Non-pigmented ciliary epithelial cell (primary cell): ENCODE measurements at places on chromosomes 7 and 10.

GRCh38 chr10:124105594-124105993, 12.2 kb upstream of the CHST15 start:
- DNase-seq = no peak

DNA sequence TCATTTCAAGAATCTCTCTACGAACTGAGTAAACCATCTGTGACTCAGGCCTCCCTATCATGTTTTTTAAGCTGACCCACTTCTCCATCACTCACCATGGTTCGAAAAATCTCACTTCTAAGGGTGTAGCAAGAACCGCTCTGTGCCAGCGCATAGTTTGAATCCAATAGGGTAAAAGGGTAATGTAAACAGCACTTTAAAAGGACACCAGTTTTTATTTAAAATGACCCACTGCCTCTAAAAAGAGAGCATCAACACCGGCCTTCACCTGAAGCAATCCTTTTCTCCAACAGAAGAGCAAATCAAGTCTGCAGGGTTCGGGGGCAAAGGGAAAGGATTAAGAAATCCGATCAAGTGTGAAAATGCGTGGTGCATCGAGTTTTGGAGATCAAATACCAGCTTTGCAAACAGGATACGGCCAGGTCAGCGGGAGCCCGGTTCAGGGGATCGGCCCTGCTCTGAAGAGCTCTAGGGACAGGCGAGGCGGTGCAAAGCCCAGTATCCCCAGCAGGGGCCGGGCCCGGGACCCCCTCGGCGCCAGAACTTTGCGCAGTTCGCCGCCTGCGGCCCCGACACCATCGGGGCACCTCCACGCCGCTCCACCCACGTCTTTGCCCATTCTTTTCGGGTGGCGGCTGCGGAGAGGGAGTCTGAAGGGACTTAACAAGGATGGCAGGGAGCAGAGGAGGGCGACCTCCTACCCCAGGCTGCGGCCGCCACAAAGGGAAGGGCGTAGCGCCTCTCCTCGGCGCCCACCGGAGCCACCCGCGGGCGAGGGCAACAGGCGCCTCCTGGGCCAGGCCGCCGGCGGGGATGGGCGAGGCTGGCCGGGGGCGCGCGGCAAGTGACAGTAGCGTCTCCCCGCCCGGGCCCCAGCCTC, 842 bp downstream of the NMT2 start:
- no peak for DNase-seq

DNA sequence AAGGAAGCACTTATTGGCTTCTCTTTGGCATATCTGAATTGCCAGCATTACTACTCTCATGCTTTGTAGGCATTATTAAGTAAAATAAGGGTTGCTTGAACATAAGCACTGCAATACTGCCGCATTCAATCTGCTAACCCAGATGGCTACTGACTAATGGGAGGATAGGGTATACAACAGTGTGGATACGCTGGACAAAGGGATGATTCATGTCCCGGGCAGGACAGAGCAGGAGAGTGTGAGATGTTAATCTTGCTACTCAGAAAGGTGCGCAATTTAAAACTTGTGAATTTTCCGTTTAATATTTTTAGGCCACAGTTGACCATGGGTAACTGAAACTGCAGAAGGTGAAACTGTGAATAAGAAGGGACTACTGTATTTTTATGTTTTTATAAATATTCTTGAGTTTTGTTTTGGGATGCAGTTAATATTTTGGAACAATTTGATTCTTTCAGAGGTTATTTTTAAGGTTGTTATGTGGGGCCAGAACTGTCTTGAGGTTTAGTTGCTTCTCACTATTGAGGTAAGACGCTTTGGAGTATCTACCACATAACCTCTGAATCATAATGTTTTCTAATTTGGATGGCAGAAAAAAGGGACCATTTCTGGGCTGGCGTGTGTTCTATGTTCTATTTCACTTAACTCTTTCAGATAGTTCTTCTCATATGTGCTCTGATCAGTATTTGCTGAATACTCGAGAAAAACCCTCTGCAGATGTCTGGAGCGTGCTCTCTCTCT, 75.7 kb upstream of the SYPL1 start:
- DNase-seq = peak; percentile 15

DNA sequence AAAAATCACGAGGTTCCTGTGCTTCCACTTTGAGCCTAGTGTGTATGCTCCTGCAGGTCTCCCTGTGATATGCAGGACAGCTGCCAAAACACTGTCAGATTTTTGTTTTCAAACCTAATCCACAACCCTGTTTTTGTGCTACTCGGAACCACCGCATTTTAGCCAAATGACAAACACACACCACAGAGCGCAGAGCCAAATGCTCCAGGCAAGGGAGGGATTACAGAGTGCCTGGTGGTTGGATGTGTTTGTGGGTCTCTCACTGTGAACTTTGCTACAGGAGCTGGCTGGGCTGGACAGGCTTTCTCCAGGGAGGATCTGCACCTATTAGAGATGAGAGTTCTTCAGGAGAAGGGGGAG, 5.7 kb upstream of the RBM28 start:
- DNase-seq = no peak

DNA sequence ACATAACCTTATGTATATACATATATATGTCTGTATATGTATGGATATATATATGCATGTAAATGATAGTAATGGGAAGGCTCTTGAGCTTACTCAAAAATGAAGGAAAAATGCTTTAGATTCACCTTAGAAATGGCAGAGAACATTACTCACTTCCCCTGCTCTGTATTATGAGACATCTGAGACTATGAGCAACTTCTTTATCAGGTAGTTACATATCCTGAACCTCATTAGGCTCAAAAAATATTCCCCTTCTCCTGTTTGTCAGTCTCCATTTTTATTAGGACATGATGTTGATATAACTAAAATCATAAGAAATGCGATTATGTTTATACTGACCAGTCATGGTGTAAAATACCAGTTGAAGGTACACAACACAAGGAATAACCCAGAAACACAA, 800.1 kb upstream of the ZWINT start:
- DNase-seq = no peak

GRCh38 chr10:103542764-103543616, 49.5 kb downstream of the NEURL1 start:
- DNase-seq = no peak

GRCh38 chr7:91876391-91877133, 3.9 kb downstream of the MTERF1 start:
- DNase-seq = no peak

DNA sequence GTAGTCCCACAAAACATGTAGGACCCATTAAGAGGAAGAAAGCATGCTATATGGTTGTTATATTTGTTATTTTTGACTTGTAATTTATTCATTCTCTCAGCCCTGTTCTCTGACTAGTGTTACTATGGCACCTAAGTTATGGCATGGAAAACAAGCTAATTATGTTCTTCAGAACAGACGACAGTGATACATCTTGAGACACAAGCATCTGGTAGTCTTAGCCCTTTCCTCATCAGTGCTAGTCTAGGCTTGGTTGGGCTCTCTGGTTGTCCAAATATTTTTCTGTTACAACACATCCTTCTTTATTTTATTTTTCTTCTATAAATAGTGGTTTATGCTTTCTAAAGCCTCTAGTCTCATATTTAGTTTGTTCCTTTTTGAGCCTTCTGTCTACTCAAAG, 308.3 kb upstream of the KAT6B start:
- no peak for DNase-seq

DNA sequence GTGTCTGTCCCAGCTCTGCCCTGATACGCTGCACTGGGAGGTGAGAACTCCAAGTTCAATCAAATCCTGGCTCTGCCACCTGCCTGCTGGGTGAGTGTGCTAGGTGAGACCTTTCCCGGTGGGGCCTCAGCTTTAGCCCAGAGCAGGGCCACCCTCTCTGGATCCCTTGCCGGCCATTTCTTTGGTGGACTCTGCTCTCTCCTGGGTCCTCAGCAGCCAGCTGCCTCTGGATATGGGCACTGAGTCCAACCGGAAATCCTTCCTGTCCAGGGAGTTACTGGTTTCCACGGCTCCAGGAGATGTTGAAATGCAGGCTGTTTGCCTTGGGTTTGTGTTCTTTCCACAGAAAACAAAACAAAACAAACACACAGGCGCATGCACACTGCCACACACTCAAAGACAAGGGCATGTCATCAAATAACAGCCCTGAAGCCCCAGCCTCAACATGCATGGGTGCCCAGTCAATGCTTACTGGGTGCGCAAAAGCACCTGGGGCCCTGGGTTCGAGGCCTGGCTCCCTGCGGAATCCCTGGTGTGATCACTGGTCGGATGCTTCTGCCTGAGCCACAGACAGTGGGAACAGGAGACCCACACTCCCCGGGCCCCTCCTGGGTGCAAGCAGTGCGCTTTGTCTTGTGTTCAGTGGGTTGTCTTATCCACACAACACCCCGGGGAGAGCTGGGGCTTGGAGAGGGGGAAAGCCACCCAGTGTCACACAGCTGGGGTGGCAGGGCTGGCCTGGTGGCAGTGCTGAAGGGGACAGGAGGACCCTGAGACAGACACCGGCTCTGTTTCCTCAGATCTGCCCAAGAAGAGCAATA, 33.1 kb downstream of the PPIF start:
- DNase-seq = no peak

GRCh38 chr10:118870467-118871243, 115.9 kb upstream of the CACUL1 start:
- DNase-seq = peak; percentile 79

- DNase-seq = no peak
Observed at GRCh38 chr7:80224415-80224814, 89.8 kb downstream of the GNAI1 start.

DNA sequence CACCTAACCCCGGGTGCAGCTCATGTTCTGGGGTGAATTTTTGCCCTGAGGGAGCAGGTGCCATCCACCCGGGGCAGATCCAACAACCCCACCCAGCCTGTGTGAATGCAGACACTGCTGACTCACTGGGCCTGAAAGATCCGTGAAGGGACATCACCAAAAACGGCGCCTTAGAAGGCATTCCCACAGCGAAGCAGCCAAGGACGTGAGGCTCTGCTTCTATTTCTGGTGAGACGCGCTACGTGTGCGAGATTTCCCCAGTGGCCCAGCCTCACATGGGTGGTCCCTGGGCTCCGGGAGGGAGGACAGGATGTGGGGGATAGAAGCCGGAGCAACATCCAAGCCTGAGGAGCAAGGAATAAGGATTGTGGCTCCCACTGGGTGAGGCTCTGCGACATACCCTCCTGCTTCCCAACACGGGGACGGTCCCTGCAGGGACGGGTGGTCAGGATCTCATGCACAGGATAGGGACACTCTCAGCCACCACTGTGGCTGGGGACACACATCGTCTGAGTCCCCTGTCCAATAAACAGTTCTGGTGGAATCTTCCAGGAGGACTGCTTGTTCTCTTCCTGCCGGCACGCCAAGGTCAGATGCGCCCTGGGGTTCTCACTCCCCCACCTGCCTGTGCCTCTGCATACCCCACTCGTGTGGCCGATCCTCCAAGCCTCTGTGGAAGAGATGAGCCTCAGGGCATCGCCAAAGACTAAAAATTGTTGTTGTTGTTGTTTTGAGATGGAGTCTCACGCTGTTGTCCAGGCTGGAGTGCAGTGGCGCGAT, 70.2 kb downstream of the ZRANB1 start:
- no peak for DNase-seq

DNA sequence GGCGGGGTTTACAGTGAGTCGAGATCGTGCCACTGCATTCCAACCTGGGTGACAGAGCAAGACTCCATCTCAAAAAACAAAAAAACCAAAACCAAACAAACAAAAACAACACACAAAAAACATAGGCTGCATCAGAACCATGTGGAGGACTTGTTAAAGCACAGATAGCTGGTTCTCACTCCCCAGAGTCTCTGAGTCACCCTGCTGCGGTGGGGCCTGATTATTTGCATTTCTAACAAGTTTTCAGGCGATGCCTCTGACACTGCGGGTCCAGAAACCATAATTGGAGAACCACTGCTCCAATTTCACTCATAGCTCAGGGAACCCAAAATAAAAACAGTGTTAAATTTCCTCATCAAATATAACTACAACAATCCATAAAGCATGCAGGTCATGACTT, 816.7 kb downstream of the MAGI2 start:
- DNase-seq = no peak

DNA sequence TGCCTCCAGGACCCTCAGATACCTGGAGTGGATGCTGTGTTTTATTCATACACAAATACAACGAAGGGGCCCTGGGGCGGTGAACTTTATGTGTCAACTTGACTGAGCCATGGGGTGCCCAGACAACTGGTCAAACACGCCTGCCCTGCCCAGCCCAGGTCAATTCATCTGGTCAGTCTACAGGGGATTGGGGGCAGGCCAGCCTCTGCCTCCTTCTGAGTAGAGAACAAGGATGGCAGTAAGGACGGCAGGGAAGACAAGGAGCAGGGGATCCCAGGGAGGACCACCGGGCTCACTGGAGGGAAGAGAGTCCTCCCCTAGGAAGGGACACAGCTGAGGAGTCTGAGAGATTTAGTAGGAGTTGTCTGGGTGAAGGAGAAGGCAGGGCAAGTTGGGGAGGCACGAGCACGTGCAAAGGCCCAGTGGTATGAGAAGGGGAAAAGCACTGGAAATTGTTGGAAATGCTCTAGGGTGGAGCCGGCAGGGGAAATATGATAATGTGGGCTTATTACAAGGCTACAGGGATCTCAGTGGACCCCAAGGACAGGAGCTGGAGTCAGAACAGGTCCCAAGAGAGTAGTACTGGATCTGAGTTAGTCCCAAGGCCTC, 63.4 kb downstream of the MYL10 start:
- no peak for DNase-seq
